T-helper 22 cell (primary cell): ENCODE measurements at places on chromosomes 7 and 10.

DNA sequence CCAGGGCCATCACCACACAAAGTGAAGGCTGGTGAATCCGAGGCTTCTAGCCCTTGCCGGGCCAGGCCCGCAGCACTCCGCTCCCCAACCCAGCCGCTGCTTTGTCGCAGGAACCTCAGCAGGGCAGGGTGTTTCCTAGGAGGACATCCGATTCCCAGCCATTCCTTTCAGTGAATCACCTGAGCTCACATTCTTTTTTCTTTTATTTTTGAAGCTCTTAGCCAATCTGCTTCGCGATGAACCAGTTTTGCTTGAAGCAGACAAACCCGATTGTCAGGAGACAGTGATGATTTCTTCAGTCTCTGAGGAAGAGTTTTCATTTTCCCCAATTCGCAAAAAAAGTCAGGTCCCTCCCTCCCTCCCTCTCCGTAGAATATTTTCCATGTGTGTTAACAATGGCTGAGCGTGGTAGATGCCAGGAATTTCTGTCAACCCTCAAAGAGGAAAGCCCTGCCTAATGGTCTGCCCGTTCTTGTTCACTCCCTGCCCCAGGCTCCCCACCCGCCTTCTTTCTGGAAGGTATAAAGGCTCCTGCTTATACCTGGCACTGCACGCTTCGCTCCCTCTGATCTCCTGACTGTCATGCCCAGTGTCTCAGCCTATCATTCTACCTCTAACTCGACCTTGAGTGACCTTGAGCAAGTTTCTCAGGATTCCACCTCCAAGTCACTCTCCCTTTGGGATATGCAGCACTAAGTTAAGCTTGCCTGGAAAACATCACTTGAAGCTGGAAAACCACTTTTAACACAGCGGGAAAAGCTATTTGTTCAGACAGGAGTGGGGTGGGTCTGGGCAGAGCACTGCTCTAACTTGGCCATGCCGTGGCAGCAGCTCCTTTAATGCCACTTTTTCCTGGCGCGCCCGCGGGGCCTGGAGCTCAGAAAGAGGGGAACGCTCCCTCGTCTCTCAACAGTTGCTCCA, 35.1 kb downstream of the EGFR start:
- no peak for DNase-seq

DNA sequence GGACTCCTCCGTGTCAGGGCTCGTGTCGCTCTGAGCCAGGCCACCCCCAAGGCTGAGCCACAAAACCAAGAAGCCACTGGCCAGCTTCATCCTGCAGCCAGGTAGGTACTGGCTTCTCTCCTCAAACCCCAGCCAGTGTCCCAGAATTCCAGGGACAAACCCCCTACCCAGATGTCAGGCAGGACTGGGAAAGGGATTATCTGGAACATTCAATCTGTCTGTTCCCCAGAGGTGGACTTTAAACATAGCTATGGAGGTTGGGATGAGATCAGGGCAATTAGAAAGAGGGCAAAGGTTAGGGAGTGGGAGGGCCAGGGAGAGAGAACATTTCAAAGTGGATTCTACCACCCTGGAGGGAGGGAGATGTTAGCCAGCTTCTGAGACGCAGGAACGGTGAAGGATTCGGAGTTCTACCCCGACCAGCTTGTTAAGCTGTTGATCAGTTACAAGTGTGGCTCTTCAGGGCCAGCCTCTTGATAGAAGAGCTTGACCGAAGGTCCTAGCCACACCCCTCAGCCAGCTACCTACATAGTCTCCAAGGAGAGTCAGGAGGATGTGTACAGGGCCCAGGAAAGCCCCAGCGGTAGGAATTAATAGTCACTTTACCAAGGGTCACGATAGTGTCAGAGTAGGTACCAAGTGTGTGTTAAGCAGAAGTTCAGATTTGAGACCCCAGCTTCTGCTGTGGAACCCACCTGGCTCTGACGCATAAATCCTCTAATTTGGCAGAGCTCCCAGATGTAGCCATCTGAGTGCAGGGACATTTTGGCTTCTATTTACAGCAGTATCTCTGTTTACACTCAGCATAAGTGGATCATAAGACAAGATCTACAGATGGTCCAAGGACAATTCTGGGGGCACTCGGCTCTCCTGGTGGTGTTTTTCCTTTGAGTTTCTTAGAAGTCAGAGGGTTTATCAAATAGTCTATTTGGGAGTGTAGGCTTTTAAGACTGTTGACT, at the start of gene PLA2G12B:
TSS of gene PLA2G12B (minus strand) at position 211 of the 959 bp plus-strand sequence. CDS start at position 90, 121 bp downstream.
- no peak for DNase-seq

GRCh38 chr10:98943681-98944080, 292.0 kb downstream of the HPSE2 start:
- no peak for DNase-seq

- DNase-seq = no peak
These were observed 7.5 kb downstream of the LMOD2 start for GRCh38 chr7:123663200-123663599.

- no peak for DNase-seq
These were observed 4.5 kb downstream of the HNRNPA2B1 start for GRCh38 chr7:26195867-26196657.

- DNase-seq = no peak
These were observed 34.2 kb downstream of the CTBP2 start for GRCh38 chr10:125125951-125126735.

GRCh38 chr7:150731916-150732315, 5.3 kb upstream of the GIMAP5 start:
- DNase-seq = no peak

GRCh38 chr7:70539205-70539604, 592.7 kb upstream of the GALNT17 start:
- no peak for DNase-seq

GRCh38 chr10:107436568-107436967, 272.1 kb upstream of the SORCS1 start:
- DNase-seq = no peak

DNA sequence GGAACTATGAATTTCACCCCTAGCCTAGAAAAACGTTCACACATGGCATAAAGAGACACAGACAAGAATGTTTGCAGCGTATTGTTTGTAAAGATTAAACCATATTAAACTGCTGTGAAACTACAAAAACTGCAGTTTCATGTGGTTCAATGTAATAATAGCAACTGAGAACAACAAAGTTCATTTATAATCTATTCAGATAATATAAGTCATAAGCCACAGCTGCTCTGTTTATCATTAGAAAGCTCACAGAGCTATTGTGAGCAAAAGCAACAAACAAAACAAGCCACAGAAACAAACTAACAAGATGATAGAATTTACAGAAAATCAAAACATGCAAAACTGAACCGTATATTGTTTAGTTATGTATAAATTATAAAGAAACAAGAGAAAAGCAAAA, 113.5 kb downstream of the AHR start:
- no peak for DNase-seq

DNA sequence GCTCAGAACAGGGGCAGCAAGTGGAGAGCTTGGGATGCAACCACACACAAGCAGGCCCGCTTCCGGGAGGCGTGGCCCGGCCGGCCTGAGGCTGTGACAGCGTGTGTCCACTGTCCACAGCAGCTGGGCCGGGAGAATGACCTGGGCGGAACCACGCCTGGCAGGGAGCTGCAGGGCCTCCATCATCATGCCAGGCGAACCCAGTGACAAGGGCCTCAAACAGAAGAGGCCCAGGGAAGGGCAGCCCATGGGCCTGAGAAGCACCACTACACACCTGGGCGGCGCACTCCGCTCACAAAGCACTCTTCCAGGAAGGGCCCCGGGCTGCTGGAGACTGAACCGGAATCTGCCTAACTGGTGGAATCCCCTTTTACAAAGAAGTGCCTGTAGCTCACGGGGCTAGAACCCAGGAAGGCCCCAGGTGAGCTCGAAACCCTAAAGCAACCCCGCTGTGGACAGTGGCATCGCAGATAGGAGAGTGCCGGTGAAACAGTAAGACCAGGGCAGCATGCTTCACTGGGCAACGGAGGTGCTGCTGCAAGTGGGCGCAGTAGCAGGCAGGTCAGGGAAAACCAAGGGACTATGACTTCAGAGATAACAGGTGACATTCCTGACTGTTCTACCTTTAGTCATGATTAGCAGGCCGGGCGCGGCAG, 66.0 kb downstream of the MAD1L1 start:
- no peak for DNase-seq

- DNase-seq = no peak
These were observed 193.2 kb upstream of the KLF6 start for GRCh38 chr10:3978174-3978573.

GRCh38 chr10:36808625-36809362, 316.6 kb upstream of the ANKRD30A start:
- no peak for DNase-seq

DNA sequence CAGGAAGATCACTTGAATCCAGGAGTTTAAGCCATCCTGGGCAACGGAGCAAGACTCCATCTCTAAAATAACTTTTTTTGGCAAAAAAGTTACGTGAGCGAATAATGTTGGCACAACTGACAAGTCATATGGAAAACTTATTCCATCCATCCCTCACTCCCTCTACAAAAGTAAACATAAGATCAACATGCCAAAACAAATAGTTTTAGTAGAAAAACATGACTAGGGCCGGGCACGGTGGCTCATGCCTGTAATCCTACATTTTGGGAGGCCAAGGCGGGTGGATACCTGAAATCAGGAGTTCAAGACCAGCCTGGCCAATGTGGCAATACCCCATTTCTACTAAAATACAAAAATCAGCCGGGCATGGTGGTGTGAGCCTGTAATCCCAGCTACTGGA, 25.6 kb downstream of the SLC25A16 start:
- DNase-seq = no peak

DNA sequence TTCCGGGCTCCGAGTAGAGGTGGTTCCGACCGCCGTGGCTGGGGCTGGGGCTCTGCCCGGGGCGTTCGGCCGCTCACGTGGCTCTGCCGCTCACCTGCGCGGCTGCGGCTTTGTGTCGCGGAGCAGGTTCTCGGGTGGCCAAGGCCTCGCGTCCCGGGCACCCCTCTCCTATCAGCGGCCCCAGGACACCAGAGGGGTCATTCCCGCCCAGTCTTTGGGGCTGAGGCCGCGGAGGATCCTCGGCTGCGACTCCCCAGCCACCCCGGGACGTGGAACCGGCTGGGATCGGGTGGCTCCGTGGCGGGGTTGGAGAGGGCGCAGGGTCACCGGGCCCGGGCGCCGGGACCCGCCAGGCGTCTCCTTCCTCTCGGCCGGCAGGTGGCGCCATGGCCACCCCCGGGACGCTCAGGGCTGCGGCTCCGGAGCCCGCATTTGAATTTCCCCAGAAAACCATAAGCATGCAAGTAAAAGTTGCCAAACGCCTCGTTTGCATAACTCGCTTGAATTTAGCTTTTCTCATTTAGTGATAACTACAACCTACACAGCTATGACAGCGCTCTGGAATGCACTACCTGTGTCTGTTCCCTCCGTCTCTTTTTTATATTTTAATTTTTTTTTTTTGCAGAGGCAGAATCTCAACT, 1.2 kb downstream of the COL26A1 start:
- DNase-seq = peak; percentile 15

- DNase-seq = no peak
These were observed 84.5 kb upstream of the CSTF2T start for GRCh38 chr10:51783941-51784340.

DNA sequence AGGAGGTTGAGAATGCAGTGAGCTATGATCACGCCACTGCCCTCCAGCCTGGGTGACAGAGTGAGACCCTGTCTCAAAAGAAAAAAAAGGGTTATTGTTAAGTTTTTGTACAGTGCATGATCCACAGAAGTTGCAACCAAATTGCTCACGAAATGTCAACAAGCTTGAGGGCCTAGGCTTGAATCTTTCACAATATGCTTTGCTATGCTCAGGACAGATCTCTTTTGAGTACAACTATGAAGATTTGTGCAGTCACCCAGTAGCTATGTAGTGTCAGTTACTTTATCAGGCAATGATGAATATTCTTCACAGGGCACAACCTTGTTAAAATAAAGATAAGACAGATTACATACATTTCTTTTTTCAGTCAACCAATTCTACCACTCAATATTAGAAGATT, 109.2 kb downstream of the PRTFDC1 start:
- no peak for DNase-seq

DNA sequence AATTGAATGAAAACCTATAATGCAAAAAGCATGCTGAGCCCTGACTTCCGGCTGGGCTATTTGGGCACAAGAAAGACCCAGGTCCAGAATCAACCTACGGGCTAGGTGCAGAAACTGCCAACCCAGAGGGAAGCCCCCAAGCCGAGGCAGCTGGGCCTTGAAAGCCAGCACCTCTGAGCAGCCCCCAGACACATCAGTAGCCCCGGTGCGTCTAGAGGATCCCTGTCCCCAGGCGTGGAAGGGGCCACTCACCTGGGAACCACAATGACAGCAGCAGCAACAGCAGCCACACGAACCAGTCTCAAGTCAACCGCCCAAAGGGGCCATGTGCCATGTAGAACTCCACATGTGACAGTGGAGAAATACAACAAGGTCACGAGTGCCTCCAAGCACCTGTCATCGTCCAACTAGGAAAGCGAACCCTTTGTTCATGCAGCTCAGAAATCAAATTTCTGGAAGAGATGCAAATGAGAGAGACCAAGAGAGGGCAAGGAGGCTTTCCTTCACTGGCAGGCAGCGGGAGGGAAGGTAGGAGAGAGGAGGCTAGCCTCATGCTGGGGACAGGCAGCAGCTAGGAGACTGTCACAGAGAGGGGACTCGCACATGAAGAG, 57.5 kb upstream of the CHST15 start:
- no peak for DNase-seq

DNA sequence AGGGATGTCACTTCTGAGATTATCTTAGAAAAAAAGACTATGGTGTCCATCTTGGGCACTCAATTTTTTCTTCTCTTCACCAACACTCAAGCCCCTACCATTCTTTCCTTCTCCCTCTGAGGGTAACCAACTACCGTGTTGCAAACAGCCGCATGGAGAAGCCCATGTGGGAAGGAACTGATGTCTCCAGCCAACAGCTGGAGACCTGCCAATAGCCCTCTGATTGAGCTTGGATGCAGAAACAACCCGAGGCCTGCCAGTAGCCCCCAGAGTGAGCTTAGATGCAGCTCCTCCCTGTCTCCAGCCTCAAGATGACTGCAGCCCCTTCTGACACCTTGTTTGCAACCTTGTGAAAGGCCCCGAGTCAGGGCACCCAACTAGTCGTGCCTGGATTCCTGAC, 36.4 kb upstream of the CHCHD3 start:
- no peak for DNase-seq

- no peak for DNase-seq
These were observed 244.6 kb upstream of the GRB10 start for GRCh38 chr7:51027106-51027934.

DNA sequence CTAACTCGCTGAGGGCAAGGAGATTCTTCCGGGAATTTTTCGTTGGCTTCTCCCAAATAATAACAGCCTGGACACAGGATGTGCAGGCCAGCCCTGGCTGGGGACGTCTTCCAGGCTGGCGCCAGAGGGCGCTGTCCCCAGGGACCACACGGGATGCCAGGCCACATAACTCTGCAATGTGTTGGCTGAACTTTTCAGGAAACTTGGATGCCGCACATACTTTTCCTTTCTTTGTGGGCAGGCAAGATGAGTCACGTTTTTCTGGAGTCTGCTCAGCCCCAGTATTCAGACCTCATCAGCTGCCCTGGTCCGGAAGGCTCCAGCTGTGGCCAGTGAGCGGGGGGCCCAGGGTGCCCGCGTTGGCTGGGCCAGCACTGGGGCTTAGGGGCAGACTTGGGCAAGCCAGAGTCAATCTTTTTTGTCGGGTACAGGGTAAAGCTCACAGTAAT, 122.7 kb downstream of the PRKAG2 start:
- no peak for DNase-seq

- no peak for DNase-seq
These were observed 7.3 kb downstream of the PPP2R2D start for GRCh38 chr10:131908151-131908550.
